ENCODE measurements at places on chromosomes 11 and 22.
A peak's percentile ranks its signal among the peaks of the same experiment; 100 is the strongest.

DNA sequence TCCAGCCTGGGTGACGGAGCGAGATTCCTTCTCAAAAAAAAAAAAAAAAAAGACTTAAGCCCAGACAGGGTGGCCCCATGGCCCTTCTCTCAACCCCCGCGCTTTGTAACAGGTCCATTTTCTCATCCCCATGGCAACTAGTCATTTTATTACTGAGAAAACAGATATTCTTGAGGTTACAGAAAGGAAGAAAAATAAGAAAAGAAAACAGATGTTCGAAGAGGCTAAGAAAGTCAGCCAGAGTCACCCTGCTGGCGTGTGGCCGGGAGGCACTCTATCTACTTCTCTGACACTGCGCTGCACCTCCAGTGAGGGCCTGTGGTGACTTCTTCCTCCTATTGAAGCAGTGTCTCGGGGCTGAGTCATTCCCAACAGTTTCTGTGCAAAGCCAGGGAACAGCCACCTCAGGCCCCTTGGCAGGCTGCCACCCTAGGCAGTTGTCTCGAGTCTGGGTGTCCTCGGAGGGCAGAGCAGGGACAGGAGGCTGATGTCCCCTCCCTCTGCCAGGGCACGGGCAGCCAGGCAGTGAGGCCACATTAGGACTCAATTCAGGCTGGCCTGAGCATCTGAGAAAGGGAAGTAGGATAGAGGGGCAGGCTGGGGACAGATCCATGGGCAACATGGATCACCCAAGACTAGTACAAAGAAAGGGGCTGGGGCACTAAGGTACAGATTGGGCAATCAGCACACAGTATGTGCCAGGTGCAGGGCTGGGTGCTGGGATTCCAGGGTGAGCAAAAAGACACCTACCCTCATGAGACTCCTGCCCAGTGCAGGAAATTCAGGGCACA lies 16.4 kb upstream of the SYVN1 start:
- peak; percentile 93 for DNase-seq

GRCh38 chr11:116750070-116750718 lies 22.6 kb downstream of the BUD13 start:
- DNase-seq = peak; percentile 21

- no peak for DNase-seq
Measured at GRCh38 chr11:60993615-60994014, 22.1 kb downstream of the CD6 start.

GRCh38 chr22:22737590-22737989 lies 93.2 kb downstream of the GGTLC2 start:
- DNase-seq = no peak

DNA sequence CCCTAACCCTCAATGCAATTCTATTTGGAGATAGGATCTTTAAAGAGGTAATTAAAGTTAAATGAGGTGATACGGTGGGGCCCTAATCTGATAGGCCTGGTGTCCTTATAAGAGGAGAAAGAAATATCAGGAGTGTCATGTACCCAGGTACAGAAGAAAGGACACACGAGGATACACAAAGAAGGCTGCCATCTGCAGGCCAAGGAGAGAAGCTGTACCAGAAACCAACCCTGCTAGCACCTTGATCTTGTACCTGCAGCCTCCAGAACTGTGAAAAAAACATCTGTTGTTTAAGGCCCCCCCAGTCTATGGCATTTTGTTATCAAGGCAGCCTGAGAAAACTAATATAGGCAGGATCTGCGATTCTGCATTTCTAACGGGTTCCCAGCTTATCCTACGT lies 44.2 kb downstream of the FBXO7 start:
- DNase-seq = peak; percentile 30

DNA sequence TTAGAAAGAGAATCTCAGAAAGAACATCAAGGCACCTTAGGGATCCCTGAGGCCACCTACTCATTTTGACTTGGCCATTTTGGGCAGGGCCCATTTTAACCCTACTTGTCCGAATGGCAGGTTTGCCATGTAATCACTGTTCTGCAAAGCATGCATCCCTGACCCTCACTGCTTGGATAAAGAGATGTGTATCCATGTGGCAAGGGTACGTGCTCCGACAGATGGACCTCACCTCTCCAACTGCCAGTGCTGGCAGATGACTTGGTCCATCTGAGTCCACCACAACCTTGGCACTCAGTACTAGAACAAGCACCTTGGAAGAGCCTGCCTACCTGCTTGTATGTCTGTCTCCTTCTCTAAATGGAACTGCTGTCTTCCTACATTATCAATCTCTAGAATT lies 139.4 kb downstream of the SPATA19 start:
- DNase-seq = no peak

DNA sequence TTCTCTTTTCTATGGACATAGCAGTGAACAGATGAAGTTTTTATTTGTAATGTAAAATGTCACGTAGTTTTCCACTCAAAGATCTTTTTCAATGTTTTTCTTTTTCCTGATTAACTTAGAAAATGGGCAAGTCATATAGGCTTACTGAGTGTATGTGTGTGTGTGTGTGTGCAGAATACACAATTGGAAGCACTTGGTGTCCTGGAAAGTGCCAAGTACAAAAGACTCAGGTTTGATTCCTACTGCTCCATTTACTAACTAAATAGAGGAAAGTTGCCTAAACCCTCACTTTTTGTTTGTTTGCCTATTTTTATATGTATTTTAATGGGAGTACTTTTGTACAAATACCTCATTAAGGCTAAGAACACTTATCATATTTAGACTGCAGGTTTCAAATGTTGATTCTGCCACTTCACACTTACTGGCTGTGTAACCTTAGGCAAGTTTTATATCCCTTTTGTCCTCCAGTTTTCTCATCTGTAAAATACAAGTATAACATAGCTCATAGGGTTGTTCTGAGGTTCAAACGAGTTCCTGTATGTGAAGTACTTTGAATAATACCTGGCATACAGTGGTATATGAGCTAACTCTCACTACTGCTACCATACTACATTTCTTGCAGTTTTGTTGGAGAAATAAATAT lies 90.1 kb downstream of the TYR start:
- DNase-seq = no peak

GRCh38 chr11:118175031-118175992 lies 1.1 kb downstream of the SCN2B start:
- DNase-seq = no peak

DNA sequence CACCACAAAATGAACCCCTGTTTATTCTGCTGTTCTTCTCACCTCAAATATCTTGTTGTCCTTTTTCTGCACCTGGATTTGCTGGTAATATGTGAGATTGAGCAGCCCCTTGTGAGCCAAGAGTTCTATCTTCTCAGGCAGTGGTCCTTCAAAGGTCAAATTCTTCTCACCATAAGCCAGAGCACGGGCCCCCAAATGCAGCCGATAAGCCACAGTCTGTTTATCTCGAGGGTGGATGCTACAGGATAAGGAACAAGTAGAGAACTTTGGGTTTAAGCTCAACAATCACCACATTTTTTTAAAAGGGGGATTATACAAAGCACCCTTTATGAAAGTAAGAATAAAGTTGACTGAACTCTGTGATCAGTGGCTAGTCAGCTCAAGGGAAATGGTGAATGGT lies 15.8 kb downstream of the TBRG1 start:
- no peak for DNase-seq

DNA sequence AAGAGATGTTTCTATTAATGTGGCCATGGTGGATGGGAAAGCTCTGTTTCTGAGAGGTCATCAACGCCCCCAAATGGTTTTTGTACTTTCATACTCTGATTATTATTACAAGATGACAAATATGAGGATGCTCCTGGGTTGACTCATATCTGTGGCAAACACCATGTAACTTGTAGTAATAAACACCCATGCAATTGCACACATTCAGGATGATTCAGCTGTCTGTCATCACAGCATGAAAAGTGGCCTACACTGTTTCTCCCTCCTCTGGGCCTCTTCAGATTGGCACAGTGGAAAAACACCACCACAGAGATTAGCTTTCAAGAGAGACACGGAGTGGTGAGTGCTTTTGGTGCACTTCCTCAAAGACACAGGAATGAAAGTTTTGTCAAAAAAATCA lies 85.4 kb downstream of the MTNR1B start:
- peak; percentile 60 for DNase-seq

DNA sequence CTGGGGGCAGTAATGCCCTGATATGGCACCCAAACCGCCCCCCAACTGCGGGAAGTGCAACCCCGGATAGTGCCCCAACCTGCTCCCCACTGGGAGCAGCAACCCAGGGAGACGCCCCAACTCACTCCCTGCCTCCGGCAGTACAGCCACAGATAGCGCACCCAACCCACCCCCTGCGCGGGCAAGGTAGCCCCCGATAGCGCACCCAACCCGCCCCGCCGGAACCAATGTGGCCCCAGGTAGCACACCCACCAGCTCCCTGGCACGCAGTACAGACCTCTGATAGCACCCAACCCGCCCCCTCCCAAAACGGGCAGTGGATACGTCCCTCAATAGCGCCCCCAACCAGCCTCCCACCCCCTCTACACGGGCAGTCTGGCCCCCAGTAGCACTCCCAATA lies 3.8 kb upstream of the RFPL3 start:
- no peak for DNase-seq

DNA sequence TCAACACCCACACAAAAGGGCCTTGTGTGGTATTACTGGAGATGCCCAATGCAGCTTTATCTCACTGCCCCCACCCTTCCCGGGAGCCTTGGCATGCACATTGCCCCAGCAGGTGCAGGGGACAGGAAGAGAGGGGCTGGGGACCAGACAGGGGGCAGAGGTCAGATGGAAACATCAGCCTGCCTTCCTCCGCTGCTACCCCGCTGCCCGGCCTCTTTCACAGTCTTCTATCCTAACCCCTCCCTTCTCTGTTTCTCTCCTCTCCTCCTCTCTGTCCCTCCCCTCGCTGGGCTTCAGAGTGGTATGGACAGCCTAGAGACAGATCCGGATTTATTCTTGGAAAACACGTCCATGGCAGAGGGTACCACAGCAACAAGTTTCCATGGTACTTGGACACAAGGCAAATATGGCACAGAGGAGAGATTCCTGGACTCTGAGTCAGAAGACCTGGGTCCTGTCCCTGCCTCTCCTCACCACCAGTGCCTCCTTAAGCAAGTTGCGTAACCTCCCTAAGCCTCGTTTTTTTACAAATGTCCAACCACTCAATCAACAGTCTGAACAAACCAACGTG lies 8.3 kb upstream of the IGSF9B start:
- DNase-seq = peak; percentile 44

DNA sequence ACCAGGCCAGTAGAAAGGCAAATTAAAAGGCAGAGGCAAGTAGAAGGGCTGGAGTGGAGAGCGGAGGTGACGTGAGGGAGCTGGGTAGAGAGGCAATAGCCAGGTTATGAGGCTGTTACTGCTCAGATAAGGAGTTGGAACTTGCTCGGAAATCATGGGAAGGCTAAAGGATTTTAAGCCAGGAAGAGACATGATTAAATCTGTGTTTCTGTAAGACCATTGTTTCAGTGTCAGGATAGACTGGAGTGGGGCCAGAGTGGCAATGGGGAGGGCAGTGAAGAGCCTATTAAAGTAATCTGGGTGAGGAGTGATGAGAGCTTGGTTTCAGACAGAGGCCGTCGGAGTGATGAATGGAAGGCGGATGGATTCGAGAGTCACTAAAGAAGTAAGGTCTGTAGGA lies 39.0 kb downstream of the GRAMD1B start:
- no peak for DNase-seq

- DNase-seq = no peak
Measured at GRCh38 chr11:62577046-62577714, 3.5 kb upstream of the EEF1G start.

DNA sequence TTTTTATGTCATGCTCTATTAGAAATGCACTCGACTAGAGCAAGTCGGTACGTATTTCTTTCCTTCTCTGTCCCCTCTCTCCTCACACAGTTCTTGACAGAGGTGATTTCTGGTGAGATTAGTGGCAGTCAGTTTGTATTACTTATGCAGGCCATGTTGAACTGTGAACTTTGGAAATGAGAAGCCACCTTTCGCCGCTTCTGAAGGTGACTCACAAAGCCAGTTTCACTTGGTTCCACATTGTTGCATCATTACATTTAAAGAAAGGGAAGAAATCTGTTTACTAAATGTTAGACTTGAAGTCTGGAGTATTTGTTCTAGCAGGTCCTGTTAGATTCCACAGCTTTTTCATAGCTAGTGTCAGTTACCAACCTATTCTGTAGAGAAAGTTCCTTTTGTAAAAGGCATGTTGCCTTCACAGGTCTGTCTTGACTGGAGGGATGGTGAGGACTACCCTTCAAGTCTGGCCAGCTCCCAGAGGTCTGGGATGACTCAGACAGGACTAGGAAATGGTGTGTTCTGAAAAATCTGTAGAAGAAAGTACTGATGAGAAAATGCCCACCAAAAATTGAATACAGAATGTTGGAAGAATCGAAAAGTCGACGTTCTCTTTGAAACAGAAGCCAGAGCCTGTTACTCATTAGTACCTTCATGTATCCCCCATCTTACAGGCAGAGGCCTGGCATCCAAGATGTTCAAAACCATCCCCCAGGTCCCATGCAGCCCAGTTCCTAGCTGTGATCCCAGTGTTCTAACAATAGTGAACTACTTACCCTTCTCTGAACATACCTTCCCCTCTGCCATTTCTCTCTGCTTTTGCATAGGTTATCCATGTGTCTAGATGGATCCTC lies 181.4 kb downstream of the DBX1 start:
- DNase-seq = peak; percentile 7

DNA sequence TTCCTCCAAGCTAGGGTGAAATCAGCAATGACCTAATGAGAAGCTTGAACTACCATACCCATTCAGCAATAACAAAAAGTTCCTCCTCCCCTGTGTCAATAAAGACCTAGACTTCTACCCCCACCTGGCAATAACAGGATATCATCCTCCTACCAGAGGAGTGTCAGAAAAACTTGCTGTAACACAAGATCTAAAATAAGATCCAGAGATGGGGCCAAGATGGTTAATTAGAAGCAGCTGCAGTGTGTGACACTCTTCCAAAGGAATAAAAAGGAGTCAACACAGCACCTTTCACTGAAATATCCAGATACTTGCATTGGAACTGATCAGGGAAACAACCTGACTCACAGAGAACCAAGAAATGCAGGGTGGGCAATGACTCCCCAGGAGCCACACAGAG lies 84.4 kb upstream of the ARHGAP42 start:
- DNase-seq = no peak

- DNase-seq = peak; percentile 1
Measured at GRCh38 chr11:66845143-66845875, 2.1 kb downstream of the RCE1 start.

GRCh38 chr22:27089264-27089663 lies 431.9 kb downstream of the MIAT start:
- DNase-seq = no peak

DNA sequence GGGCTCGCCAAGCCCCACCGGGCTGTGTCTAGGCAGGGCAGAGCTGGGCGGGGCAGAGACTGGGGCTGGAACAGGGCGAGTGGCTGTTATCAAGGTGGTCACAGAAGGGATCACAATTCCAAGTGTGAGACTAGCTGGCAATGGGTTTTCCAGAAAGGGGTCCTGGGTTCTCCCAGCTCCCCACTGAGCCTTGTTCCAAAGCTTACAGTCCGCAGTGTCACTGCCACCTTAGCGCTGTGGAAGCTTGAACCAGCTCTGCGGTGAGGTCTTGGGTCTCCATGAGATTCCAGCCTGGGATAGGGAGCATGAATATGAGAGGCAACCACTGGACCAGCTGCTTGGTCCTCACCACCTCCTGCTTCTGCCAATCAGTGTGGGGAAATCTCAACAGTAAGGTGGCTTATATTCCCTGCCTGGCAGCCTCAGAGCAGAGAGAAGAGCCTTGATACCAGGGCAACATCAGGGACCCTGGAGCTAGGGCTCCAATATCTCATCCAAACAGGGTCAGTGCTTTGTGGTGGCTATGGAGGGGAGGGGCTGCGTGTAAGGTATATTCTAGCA lies 831 bp downstream of the CD44 start:
- DNase-seq = peak; percentile 34

- DNase-seq = peak; percentile 53
Measured at GRCh38 chr11:116601814-116602636, 170.8 kb downstream of the BUD13 start.

- DNase-seq = no peak
Measured at GRCh38 chr11:6695377-6695776, 12.2 kb upstream of the MRPL17 start.
